ENCODE measurements at places on chromosomes 16 and 17.

GRCh38 chr17:79806863-79807720, 10.2 kb upstream of the CBX8 start:
- H3K27ac ChIP-seq = no peak overlapping the region
- peaks cover 10% of the 10 kb centered on the region for H3K27me3 ChIP-seq
- H3K4me3 ChIP-seq = no peak overlapping the region
- no peak for DNase-seq
- H3K36me3 ChIP-seq = no peaks in the 10 kb centered on the region

DNA sequence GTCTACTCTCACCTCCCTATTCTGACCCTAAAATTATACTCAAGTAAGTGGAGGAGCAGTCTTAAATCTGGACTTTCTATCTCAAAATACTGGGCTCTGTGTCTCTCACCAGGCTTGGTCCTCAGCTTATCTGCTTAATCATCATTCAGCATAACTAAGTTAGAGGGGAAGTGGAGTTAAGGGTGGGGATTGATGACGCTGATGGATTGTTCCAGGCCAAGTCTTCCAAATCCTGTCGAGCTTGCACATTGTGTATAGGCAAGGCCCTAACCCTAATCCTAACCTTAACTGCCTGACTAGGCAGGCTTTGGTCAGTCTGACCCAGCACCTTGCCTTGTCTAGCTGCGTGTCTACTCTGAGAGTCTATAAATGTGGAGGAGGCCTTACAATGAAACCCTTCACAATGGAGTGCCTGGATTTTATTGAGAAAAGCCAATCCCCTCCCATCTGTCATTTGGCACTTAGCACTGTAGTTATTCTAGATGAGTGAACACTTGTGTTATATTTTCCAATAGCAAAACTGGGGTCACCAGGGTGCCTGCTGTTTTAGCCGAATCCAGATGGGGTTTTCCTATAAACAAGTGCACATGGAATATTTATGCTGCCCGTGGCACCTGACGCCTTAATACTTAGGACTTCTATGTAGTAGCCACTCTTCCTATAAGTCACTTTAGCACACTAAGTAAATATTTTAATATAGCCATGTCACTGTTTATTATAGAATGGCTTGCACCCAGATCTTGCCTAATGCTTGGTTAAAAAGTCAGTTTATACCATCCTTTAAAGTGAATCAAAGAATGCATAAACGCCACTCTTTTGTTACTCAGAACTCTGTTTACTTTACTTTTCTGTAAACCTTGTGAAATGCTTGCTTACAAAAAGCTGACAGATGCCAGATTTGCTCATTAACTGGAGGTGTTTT, 193.2 kb upstream of the MYOCD start:
- H3K27ac ChIP-seq = no peak overlapping the region
- no peaks in the 10 kb centered on the region for H3K4me1 ChIP-seq
- no peak for DNase-seq
- H3K27me3 ChIP-seq = no peaks in the 10 kb centered on the region

DNA sequence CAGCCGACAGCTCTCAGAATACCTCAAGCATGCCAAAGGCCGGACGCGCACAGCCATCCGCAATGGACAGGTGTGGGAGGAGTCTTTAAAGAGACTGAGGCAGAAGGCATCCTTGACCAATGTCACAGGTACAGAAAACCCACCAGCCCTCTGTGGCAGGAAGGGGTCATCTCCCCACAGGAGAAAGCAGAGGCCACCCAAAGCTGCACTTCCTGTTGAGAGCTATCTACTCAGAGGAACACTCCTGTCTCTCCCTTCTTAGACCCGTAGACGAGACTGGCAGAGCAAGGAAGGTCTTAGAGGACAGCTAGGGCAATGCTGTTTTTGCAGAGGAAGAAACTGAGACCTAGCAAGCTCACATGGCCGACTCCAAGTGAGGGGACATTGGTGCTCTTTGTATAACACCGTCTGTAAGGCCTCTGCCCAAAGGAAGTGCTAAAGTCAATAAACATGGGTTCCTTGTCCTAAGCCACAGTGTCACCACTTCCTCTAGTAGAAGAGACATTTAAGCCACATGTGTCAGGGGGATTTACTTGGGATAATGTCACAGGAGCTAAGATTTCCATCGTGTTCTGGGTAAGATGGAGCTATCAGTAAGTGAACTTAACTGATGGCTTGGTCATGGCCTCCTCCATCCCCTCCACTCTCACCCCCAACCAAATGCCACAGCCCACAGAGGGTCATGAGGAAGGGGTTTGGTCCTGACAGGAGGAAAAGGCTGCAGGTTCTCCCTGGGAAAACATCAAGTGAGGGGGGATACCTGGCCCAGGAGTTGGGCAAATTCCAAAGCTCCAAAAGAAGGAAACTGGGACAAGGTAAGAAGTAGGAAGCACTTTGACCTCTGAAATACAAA, 9.4 kb downstream of the LPO start:
- no peaks in the 10 kb centered on the region for H3K27me3 ChIP-seq
- no peaks in the 10 kb centered on the region for H3K36me3 ChIP-seq
- no peak overlapping the region for H3K27ac ChIP-seq
- no peak overlapping the region for H3K4me3 ChIP-seq

GRCh38 chr17:28940675-28941074, 10.6 kb downstream of the PHF12 start:
- H3K36me3 ChIP-seq = no peaks in the 10 kb centered on the region
- no peaks in the 10 kb centered on the region for H3K27me3 ChIP-seq
- no peak overlapping the region for H3K4me3 ChIP-seq
- H3K27ac ChIP-seq = no peak overlapping the region
- no peak for DNase-seq
- H3K4me1 ChIP-seq = peaks cover 23% of the 10 kb centered on the region

- peaks cover 35% of the 10 kb centered on the region for H3K4me1 ChIP-seq
- DNase-seq = no peak
- H3K27ac ChIP-seq = no peak overlapping the region
- H3K36me3 ChIP-seq = no peaks in the 10 kb centered on the region
- H3K4me3 ChIP-seq = no peak overlapping the region
Observed at GRCh38 chr16:75079346-75079926, 37.1 kb downstream of the LDHD start.

- H3K4me3 ChIP-seq = no peak overlapping the region
- peaks cover 10% of the 10 kb centered on the region for H3K4me1 ChIP-seq
- no peaks in the 10 kb centered on the region for H3K27me3 ChIP-seq
- DNase-seq = no peak
- peaks cover 78% of the 10 kb centered on the region for H3K36me3 ChIP-seq
Observed at GRCh38 chr16:68351991-68352431, 41.2 kb downstream of the PRMT7 start.

- H3K27ac ChIP-seq = no peak overlapping the region
- H3K36me3 ChIP-seq = peaks cover 3% of the 10 kb centered on the region
- H3K4me1 ChIP-seq = no peaks in the 10 kb centered on the region
- H3K4me3 ChIP-seq = no peak overlapping the region
- no peak for DNase-seq
Observed at GRCh38 chr17:35684055-35684802, 47.2 kb upstream of the RASL10B start.

- H3K27ac ChIP-seq = no peak overlapping the region
- no peak overlapping the region for H3K4me3 ChIP-seq
- no peaks in the 10 kb centered on the region for H3K4me1 ChIP-seq
- H3K27me3 ChIP-seq = no peaks in the 10 kb centered on the region
Observed at GRCh38 chr17:70604854-70605253, 435.5 kb downstream of the KCNJ2 start.

- H3K27me3 ChIP-seq = no peaks in the 10 kb centered on the region
- no peak for DNase-seq
- no peak overlapping the region for H3K4me3 ChIP-seq
- H3K4me1 ChIP-seq = peaks cover 19% of the 10 kb centered on the region
- H3K36me3 ChIP-seq = no peaks in the 10 kb centered on the region
- no peak overlapping the region for H3K27ac ChIP-seq
Observed at GRCh38 chr17:68301438-68301959, 10.2 kb downstream of the ARSG start.

DNA sequence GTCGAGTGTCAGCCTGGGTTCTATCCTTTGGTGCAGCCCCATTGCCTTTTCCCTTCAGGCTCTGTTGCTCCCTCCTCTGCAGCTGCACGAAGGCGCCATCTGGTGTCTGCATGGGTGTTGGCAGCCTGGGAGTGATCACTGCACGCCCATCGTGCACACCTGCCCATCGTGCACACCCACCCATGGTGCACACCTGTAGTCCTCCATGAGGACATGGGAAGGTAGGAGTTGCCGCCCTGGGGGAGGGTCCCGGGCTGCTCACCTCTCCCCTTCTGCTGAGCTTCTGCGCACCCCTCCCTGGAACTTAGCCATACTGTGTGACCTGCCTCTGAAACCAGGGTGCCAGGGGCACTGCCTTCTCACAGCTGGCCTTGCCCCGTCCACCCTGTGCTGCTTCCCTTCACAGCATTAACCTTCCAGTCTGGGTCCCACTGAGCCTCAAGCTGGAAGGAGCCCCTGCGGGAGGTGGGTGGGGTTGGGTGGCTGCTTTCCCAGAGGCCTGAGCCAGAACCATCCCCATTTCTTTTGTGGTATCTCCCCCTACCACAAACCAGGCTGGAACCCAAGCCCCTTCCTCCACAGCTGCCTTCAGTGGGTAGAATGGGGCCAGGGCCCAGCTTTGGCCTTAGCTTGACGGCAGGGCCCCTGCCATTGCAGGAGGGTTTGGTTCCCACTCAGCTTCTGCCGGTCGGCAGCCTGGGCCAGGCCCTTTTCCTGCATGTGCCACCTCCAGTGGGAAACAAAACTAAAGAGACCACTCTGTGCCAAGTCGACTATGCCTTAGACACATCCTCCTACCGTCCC, 2.9 kb downstream of the CTRL start:
- H3K27me3 ChIP-seq = no peaks in the 10 kb centered on the region
- DNase-seq = peak; percentile 75
- peaks cover 71% of the 10 kb centered on the region for H3K36me3 ChIP-seq
- no peak overlapping the region for H3K4me3 ChIP-seq

DNA sequence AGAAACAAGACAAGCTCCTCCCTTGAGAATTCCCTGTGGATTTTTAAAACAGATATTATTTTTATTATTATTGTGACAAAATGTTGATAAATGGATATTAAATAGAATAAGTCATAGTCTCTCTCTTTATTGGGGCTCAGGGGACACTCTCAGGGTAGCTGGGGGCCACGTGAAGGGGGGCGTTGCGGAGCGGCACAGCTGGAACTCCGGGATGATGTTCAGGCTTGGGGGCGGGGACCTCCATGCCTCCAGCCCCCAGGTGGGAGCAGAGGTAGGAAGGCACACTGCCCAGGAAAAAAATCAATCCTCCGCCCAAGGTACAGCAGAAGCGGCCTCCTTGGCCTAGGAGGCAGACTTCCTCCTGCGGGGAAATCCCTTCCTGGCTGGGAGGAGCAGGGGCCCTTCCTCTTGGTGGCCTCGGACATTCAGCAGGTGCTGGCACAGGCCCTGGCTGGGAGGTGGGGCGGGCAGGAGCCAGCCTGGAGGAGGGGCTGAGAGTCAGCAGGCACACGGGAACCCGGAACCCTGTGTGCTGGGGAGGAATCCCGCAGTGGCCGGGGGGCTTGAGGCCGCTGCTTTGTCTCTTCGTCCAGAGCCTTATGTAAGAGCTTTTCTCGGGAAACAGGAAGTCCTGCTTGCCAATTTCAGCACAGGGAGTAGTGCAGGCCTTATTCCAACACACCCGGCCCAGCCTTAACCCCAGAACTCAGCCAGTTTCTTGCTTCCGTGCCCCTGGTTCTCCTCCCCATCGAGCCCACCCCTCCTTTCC, 591 bp upstream of the TNFSF13 start:
- H3K4me3 ChIP-seq = no peak overlapping the region
- no peaks in the 10 kb centered on the region for H3K27me3 ChIP-seq
- H3K4me1 ChIP-seq = peaks cover 67% of the 10 kb centered on the region
- DNase-seq = no peak
- peaks cover 9% of the 10 kb centered on the region for H3K36me3 ChIP-seq
- H3K27ac ChIP-seq = peak overlapping the region; percentile 17

DNA sequence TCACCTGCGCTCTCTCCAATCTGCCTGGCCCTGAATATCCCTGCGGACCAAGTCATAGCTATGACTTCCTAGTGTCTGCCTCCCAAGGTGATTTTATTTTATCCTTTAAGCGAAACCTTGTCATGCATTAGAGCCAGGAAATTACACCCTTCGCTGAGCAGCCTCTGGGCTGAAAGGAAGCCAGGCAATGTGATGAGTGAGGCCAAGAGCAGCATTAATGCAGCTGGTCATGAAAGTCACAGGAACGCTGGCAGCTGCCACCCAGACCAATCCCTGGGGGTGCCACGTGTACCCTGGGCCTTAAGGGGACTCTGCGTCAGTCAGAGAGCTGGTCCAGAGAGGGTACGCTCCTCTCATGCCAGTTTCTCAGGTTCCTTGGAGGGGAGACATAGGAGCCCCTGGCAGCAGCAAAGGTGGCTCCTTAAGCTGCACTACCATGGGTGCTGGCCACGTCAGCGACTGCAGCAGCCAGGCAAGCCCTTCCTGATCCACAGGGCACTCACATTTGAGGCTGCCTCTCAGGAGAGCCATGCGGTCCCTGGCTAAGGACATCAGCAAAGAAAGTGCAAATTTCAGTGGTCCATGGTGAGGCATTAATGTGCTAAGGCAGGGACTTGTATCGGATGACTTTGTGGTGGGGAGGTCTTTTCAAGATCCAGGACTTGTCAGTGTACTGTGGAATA, 42.7 kb upstream of the WSCD1 start:
- no peak for DNase-seq
- H3K4me3 ChIP-seq = no peak overlapping the region
- no peaks in the 10 kb centered on the region for H3K36me3 ChIP-seq
- H3K27me3 ChIP-seq = peaks cover 17% of the 10 kb centered on the region
- no peaks in the 10 kb centered on the region for H3K4me1 ChIP-seq

GRCh38 chr17:80762076-80762475, 217.4 kb downstream of the RPTOR start:
- H3K4me1 ChIP-seq = peaks cover 66% of the 10 kb centered on the region
- peaks cover 2% of the 10 kb centered on the region for H3K36me3 ChIP-seq
- no peak overlapping the region for H3K4me3 ChIP-seq
- DNase-seq = no peak
- H3K27ac ChIP-seq = peak overlapping the region; percentile 57

DNA sequence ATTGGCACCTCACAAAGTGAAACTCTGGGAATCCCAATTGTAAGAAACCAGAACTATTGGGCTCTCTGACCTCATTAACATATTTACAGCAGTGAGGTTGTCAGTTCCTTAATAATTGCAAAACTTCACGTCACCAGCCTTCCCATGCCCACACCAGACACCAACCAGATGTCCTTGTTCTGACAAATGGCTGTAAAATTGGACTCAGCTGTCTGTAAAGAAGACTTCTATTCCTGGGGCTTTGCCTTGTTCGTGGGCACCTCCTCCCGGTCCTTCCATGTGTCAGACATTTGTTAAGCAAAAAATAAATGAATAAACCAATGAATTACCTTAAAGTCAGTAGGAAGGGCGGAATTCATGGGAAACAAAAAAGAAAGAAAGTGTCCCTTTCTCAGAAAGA, 284.3 kb upstream of the CDH11 start:
- no peak overlapping the region for H3K4me3 ChIP-seq
- H3K36me3 ChIP-seq = no peaks in the 10 kb centered on the region
- H3K27ac ChIP-seq = no peak overlapping the region
- H3K4me1 ChIP-seq = no peaks in the 10 kb centered on the region
- no peaks in the 10 kb centered on the region for H3K27me3 ChIP-seq
- no peak for DNase-seq

GRCh38 chr17:61415374-61416210, 15.9 kb downstream of the TBX2 start:
- H3K36me3 ChIP-seq = no peaks in the 10 kb centered on the region
- H3K4me1 ChIP-seq = no peaks in the 10 kb centered on the region
- DNase-seq = no peak
- H3K4me3 ChIP-seq = no peak overlapping the region

- H3K4me1 ChIP-seq = peaks cover 19% of the 10 kb centered on the region
- no peak for DNase-seq
- H3K4me3 ChIP-seq = no peak overlapping the region
- no peaks in the 10 kb centered on the region for H3K27me3 ChIP-seq
Observed at GRCh38 chr16:89123831-89124100, 30.1 kb downstream of the ACSF3 start.

Data from T-cell (primary cell).